ENCODE measurements at places on chromosomes 6 and 20. TPM values are rescaled to one million over a fixed set of nuclear protein-coding genes. Genes with fewer than 3 reads are reported as not detected.

The SMAP1 gene
- 29.3 TPM for total RNA-seq

The RSPO3 gene
- total RNA-seq: not detected

The SLC22A7 gene
- total RNA-seq: not detected

The ZNF311 gene
- 0.68 TPM for total RNA-seq

The ZNF165 gene
- 5.8 TPM for total RNA-seq

The HCK gene
- 1.8 TPM for total RNA-seq

The CST2 gene
- not detected for total RNA-seq

The C6orf163 gene
- 1.4 TPM for total RNA-seq

The CST7 gene
- total RNA-seq: not detected

The SRMS gene
- total RNA-seq: 0.70 TPM

The PHACTR3 gene
- not detected for total RNA-seq

The BMP5 gene
- not detected for total RNA-seq

The PRSS16 gene
- 17.7 TPM for total RNA-seq

The PCMT1 gene
- total RNA-seq: 91.5 TPM

DNA sequence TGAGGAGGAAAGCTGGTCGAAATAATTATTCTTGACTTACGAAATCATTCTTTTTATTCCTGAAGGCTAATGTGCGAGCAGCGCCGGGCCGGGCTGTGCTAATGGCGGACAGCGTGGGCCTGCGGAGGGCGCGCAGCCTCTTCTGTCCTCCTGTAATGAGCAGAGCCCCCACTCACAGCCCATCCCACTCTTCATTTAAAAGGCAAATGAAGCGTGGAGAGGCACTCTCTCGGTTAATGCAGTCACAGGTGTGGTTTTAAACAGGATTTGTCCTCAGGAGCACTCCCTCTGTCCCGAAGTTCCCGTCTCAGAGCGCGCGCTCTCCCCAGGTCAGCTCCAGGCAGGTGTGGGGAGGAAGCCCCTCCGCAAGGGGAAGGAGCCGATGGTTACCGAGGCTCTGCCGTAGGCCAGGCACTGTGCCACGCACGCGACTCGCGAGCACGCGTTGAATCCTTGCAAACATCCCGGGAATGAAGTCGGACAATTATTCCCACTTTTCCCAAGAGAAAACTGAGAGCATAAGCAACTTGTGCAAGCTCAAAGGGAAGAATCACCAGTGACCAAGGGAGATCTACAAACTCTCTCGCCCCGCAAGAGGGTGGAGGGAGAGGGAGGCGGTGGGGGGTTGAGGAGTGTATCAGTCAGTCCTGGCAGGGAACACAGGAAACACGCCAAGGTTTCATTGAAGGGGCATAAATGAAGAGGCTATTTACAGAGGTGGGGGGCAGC is 35.5 kb upstream of the ZFAND3 start:
- DNase-seq: no peak

- DNase-seq: peak; percentile 22
These were observed 23.2 kb upstream of the SPAG4 start for GRCh38 chr20:35592339-35592974.

- no peak for DNase-seq
These were observed 28.9 kb downstream of the VEGFA start for GRCh38 chr6:43798688-43799444.

DNA sequence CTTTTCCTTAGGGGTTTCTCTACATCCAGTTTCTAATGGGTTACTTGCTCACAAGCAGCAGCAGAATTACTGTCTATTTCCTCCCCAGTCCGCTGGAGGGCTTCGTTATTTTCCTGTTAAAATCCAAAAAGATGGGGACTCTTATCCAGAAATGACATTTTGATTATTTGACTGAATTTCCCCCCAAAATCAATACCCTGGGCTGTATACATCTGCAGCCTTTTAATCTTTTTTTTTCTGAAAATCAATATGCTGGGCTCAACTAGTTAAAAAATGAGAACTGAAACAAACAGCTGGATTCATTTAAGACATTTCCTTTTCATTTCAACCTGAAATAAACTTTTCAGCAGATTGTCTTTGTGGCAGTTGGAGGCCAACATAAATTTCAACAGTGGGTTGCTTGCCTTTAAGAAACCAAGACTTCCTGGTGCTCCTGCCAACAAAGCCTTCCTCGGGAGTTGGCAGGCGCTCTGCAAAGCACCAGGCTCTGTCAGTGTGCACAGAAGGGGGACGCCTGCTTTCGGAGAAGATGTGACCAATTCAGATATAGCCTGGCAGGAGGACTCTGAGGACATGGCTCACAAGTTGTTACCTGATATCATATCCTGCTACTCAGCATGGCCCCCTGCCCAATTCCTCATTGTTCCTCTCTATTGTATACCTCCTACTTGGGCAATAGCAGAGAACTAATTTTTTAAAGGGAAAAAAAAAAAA is 204.7 kb upstream of the ARG1 start:
- DNase-seq: no peak

DNA sequence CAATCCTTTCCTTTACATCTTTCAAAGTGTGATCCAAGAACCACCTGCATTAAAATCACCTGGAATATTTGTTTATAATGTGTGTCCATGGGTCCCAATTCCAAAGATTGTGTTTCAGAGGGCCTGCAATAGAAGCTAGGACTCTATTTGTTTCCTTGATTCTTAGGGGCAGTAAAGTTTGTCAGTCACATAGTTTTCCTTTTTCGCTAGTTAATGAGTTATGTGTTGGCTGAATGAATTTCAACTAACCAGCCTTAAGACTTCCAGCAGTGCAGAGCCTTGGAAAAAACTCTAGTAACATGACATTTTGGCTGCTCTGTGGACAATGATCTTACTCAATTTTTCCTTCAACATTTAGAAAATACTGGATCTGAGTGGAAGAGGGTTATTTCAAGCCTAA is 11.3 kb downstream of the FAM217A start:
- no peak for DNase-seq

GRCh38 chr6:33960345-33961313 is 156.8 kb upstream of the MLN start:
- no peak for DNase-seq

- DNase-seq: no peak
These were observed 74.0 kb upstream of the CST7 start for GRCh38 chr20:24875078-24875477.

DNA sequence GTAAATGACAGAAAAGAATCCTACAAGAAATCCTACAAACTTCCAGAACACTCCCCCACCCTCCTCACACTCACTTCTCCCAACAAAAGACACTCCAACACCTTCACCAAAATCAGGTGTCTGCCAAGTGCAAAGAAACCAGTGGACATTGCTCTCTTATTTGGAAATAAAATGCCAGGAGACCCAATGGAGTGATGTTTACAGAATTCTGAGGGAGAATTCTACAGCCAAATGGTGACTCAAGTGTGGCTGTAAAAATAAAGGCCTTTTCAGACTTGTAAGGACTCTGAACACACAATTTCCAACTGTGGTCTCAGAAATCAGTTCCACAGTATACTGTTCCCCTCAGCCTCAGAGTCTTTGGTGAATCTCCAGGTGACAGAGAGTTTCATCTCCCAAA is 109.6 kb upstream of the CARMIL1 start:
- no peak for DNase-seq

GRCh38 chr6:27893059-27893835 is 18.9 kb downstream of the OR2B2 start:
- DNase-seq: peak; percentile 94

- DNase-seq: peak; percentile 94
These were observed at the start of gene FOXO3 for GRCh38 chr6:108560463-108561308. TSS of gene FOXO3 (plus strand) at chr6:108560917. CDS start at chr6:108561209, 292 bp downstream.

DNA sequence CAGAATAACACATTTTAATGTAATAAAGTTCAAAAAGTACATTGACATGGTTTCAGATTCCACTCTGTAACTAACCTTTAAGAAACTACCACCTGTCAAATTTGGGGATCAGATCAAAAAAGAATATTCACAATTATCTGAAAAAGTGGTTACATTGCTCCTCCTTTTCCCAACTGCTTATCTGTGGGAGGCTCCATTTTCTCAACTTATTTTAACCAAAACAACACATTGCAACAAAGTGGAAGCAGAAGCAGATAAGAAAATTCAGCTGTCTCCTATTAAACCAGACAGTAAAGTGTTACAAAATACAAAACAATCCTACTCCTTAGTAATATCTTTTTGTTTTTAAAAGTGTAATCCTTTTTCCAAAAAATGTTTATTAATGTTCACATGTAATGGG is 61.4 kb downstream of the PDSS2 start:
- DNase-seq: no peak

DNA sequence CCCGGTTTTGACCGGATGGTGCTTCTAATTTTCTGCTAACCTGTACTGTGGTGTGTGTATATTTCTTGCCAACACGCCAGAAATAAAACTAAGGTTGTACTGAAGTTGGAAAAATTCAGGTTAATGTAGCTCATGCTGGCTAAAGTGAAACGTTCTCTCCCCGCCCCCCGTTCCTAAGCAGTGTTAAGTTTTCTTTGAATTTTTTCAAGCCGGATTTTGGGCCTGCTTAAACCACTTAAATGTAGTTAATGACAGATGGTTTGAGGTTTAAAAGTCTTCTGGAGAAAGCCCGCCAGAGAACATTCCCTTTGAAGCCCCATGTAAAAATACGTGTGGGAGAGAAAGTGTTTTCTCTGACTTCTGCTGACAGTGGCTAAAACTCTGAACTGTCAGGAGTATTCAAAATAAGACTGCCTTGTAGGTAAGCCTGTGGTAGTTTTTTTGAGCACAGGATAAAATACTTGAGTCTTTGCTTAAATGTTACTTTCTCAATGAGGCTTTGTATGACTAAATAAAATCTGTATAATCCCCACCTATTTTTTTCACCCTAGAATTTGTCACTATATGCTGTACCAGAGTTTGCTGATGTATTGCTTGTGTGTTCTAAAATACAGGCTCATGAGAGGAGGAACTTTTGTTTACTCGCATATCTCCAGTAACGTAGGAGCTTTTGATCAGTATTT is 101.3 kb downstream of the OR2B2 start:
- DNase-seq: no peak

- no peak for DNase-seq
These were observed 444.1 kb downstream of the CBLN4 start for GRCh38 chr20:55561259-55561658.

GRCh38 chr6:132219901-132220300 is 181.4 kb downstream of the MOXD1 start:
- DNase-seq: no peak

DNA sequence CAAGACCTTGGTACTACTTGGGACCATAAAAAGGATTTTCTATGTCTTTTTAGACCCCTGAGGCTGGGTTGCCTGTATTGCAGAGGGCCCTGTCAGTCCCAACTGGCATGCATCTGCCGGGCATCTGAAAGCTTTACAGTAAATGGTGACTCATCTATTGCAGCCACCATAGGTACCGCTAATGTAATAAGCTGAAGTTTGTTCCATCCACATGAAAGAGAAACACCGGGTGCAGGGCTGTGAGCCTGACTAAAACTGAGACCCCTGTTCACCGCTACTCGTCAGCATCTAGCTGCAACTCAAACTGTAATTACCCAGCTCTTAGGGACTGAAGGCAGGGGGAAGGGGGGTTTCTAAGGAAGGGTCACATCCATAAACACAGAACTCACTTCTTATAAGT is 49.5 kb downstream of the TRERF1 start:
- DNase-seq: no peak

DNA sequence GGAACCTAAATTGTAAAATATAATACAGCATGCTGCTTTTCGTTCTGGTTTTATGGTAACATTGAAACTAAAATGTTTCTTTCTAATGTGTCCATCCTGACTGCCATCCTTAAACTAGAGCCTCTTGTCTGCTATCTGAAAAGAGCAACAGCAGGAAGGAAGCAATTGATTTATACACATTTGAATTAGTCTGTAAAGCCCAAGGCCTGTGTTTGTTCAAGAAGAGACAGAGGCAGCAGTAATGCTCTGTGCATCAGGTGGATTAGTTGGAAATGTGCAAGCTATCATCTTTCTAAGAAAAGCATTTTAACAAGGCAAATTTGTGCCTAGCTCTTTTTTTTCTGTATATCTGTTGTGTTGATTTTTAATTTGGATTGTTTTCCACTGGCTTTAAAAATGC is 128.6 kb downstream of the SCAF8 start:
- no peak for DNase-seq

GRCh38 chr6:66245231-66245630 is 538.2 kb upstream of the EYS start:
- no peak for DNase-seq

DNA sequence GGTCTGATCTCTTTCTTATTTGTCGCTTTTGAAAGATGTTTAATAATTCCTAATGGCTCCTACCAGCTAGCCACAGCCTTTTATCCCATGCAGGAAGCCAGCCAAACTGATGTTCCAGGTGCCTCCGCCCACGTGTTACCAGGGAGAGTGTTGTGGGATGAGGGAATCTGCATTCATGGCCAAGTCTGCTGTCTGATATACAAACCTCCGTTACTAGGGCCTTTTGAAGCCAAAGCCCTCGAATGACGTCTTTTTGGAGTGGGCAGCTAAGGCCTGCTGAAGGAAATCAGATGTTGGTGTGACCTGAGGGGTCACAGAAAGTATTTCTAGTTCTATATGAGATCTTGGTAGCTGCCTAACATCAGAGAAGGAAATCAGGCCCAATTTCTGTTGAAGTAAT is 21.3 kb downstream of the STK35 start:
- no peak for DNase-seq

DNA sequence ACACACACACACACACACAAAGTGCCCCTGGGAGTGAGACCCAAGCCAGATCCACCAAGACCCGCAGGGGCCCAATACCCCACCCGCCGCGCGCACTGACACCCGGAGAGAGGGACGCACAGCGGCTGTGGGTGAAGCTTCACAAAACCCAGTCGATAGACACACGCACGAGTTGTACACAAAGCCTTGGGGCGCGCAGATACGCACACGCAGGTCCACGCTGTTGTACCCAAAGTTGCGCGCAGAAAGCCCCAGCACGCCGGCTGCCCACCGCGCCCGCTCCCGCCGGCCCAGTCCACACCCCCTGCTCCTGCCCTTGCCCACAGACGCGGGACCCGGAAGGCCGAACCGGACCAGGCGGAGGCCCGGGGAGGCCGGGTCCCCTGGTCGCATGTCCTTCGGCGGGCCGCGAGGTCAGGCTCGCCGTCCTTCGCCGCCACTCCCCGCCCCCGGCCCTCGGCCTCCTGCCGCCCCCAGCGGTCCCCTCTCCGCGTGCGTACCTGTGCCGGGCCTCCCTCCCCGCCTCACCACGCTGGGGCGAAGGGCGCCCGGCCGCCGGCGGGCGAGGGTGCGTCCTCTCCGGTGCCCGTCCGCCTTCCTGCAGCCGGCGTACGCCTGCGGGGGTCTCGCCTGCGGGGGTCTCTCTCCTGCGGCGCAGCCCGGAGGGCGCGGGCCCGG is at the start of gene TMEM74B:
TMEM74B (minus strand) TSS at position 344 of the 678 bp plus-strand sequence. CDS start 1,180 bp downstream, outside the sequence.
- no peak for DNase-seq

DNA sequence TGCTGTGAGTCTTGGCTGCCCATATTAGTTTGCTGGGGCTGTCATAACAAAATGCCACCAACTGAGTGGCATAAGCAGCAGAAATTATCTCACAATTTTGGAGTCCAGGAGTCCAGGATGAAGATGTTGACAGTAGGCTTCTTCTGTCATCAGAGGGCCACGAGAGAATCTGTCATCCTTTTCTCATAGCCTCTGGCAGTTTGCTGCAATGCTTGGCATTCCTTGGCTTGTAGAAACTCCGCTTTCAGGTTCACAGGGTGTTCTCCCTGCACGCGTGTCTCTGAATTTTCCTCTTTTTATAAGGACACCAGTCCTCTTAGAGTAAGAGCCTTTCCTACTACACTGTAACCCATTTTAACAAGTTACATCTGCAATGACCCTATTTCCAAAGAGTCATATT is 838.4 kb downstream of the TFAP2A start:
- no peak for DNase-seq

Data from H9 (cell line).